Stimulated activated CD4-positive, alpha-beta T cell treated with anti-CD3 and anti-CD28 coated beads, Interleukin-12 subunit alpha, Interleukin-12 subunit beta, amount 100 ng/mL, for 4 hours (primary cell): ENCODE measurements at places on chromosomes 13 and 19.

DNA sequence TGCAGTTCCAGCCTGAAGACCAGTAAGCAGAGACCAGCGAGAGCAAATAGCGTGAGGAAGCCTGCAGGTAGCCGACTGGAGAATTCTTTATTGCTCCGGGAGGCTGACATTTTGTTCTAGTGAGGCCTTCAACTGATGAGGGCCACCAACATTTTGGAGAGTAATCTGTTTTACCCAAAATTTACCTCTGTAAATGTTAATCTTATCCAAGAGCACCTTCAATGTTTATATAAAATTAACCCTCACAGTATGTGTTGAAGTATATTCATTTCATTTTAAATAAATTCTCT is 546.4 kb upstream of the SLITRK5 start:
- DNase-seq: no peak

DNA sequence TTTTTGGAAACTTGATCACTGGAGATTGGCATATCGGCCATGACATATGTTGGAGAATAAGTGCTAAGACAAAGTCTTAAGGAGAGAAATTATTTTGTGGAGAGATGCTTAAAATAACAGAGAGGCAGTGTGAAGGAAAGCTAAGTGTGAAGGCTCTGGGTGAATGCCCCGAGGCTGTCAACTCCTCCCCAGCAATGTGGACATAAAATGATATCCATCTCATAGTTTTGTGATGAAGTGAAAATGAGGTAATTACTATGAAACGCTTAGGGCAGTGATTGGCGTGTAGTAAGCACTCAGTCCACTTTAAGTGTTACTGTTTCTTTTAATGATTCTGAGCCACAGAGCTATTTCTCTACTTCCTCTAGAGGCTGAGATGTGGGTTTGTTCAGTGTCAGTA is 195.8 kb upstream of the KLF12 start:
- DNase-seq: no peak

GRCh38 chr13:54361460-54361859 is 1332.8 kb downstream of the OLFM4 start:
- no peak for DNase-seq

- peak; percentile 38 for DNase-seq
Observed at GRCh38 chr13:29472332-29472961, 123.0 kb downstream of the SLC7A1 start.

DNA sequence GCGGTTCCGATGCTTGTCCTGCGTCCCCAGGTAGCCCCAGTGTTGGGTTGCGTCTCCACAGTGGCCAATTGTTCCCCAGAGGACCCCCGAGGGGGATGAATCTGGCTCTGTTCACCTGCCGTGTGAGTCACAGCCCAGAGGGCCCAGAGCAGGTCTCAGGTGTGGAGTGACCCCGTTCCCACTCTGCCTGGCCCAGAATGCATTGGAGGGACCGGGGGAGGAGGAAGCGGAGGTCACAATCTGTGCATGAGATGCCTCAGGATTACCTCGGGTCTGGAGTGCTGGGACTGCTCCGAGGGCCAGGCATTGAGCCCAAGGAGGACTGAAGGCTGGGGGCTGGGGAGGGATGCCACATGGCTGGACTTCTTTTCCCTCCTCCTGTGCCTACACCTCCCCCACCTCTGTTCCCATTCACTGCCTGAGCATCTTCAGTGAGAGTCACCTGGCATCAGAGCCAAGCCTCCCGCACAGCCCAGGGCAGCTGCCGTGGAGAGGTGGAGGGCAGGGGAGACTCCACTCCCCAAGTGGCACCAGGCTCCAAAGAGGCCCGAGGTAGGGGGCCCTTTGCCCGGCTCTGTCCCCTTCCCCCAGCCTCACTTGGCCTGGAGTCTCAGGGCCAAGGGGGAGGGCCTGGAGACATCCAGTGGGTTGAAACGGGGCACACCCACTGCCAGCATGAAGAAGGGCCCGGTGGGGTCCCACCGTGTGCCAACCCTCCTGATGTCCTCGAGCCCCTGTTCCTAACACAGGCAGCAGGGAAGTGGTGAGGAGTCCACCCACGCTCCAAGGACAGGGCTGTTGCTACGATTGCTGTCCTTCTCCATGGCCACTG is 81.1 kb downstream of the CHST8 start:
- no peak for DNase-seq
